Dermis microvascular lymphatic vessel endothelial cell (primary cell): ENCODE measurements at places on chromosomes 2 and 18. TPM values are rescaled to one million over a fixed set of nuclear protein-coding genes. Genes with fewer than 3 reads are reported as not detected.

Gene GRB14
- total RNA-seq: 0.38 and 0.64 TPM in 2 replicates

Gene NCKAP5
- under 0.01 TPM in 2 replicates for total RNA-seq

Gene SERPINB2
- not detected in 2 replicates for total RNA-seq

Gene DPP10
- not detected in 2 replicates for total RNA-seq

Gene RAB6C
- under 0.01 TPM in 1 of 2 replicates, not detected in the other for total RNA-seq

Gene AQP12A
- total RNA-seq: not detected in 2 replicates
